ENCODE measurements at places on chromosomes 1 and 21.

GRCh38 chr1:3965693-3966092 is 65.6 kb upstream of the C1orf174 start:
- no peak for DNase-seq

DNA sequence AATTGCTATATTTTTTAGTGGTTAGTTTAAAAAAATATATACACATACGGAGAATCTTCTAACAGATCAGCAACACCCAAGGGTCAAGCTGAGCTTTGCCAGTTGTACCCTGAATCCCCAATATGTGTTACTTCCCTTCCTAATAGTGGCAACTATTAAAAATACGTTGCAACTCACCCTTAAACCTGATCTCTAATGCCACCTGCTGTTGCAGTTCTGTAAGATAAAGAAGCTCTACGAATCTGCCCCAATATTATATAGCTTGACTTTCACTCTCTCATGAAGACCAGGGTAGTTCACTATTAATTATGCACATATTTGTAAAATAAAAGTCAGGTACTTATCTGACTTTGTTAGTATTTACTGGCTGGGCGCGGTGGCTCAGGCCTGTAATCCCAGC is 58.4 kb downstream of the ASH1L start:
- no peak for DNase-seq

DNA sequence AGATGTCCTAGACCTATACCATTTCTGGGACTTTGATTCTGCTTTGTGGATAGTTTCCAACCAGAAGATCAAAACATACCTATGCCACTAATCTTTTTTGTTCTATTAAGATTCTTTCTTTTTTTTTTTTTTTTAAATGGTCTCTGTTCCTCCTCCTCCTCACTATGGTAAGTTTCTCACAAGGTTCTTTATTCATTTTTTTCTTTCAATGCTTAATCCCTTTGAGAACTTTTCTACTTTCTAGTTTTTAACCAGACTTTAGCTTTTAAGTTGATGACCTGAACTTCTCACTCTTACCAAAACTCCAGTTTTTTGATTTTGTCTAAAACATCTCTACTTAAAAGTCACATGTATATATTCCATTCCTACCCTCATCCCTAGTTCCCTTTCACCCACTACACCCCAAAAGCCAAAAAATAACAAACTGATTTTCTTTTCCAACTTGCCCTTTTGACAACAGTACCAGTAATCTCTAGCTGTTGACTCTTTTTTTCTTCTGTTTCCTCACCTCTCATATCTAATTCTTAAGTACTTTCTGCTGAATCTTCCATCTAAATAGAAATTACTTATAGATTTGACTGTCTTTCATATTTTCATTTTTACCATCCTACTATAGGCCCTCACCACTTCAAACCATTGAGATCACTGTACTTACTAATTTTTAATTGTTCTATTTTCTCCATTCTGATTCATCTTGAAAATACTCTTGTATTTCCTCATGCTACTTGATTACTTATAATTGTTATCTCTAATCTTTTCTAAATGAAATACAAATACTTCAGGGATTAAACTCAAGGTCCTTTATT is 6.1 kb downstream of the CEPT1 start:
- no peak for DNase-seq

DNA sequence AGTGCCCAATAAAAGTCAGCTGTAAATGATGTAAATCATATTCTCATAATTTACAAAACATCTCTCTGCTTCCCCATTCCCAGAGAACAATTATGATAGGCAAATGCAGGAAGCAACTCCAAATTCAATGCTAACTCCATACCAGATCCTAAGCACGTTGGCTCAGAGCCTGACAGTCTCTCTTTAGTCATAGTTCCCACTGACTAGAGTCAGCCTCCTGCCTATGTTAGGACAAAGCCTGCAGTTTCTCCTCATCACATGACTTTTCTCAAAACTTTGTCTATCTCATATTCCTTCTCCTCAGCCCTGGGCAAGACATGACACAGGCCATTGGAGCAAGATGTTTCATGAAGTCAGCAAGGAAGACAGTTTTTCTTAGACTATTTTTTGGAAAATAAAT is 101.5 kb upstream of the COL24A1 start:
- no peak for DNase-seq

DNA sequence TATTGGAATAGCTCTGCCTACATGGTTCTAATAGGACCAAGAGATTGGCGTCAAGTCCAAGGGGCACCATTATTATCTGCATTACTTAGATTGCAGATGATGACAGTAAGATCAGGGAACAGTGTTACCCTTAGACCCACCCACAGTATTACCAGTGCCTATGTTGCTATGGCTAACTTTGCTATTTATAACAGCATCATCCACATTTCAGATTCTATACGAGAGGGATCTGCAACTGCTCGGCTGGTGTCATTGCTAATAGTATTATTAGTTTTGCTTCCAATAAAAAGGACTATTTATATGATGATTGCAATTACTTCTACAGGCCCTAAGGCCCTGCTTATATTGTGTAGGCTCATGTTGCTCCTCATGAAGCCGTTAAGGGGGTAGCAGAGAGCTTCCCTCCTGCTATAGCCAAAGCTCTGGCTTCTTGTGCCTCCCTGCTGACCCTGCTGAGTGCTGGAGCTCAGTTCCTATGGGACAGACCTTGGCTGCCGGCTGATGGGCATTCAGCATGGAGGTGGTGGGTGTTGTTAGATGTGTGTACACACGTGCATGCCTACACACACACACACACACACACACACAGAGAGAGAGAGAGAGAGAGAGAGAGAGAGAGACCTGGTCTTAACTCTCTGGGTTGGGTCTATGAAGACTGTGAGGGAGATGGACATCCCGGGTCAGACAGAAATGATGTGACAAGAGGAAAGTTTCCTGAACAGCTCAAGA is 1.3 kb downstream of the BCAN start:
- no peak for DNase-seq

GRCh38 chr1:227884370-227885134 is 63.2 kb downstream of the WNT9A start:
- DNase-seq, result no peak

DNA sequence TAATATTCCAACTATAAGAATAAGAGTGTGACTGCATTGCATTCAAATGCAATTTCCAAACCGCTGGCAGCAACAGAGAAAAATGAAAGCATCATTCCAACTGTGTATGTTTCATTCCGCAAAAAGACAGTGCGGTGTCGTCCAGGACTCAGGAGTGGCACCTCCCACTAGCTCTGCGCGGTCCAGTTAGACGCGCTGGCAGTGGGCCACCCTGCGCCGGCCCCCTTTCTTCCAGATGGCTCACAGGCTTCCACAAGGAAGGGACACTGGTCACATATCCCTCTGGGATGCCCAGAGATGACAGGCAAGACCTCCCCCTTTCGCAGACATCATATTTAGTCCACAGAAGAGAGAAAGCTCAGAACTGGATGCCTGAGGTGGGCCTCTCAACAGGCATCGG is 11.9 kb downstream of the WRAP73 start:
- DNase-seq, result no peak

DNA sequence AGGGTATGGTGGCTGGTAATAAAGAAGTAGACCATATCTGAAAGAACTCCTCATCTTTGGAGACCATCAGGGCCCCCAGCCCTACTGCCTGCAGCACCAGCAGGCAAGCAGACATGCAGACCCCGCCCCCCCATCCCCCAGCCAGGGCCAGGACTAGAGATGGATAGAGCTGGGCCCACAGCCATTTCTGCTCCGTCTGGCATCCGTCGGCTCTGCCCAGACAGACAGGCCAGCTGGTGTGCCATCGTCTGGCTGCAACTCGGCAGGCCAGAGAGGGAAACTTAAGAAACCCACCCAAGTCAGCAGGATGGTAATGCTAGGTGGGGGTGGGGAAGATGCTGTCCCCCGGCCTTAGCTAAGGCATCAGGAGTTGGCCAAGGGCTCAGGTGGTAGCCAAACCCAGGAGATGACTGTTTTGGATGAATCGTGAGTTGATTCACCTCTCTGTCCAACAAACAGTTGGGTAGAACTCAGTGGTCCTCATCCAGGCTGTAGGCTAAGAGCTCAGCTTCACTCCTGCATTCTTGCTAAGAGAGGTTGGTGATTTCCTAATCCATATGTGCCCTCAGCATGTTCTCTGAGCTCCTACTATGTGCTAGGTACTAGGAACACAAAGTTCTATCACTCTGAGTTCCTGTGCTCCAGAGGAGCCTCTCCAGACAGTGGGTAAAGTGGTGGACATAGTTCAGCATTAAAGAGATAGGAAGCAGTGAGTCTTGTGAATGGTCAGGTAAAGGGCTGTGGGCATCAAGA is 23.2 kb upstream of the TMEM222 start:
- no peak for DNase-seq

DNA sequence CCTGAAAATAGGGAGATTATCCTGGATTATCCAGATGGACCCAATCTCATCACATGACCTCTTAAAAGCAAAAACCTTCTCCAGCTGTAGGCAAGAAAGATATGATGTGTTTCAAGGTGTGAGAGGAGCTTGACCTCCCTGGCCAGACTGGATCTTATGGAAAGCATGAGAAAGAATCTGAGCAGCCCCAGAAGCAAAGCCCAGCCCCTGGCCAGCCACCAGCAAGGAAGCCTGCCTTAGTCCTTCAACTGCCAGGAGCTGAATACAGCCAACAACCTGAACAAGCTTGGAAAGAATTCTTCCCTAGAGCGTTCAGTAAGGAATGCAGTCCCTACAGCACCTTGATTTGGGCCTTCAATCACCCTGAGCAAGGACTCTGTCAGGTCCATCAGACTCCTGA is 375.0 kb upstream of the CHRM3 start:
- DNase-seq, result no peak

DNA sequence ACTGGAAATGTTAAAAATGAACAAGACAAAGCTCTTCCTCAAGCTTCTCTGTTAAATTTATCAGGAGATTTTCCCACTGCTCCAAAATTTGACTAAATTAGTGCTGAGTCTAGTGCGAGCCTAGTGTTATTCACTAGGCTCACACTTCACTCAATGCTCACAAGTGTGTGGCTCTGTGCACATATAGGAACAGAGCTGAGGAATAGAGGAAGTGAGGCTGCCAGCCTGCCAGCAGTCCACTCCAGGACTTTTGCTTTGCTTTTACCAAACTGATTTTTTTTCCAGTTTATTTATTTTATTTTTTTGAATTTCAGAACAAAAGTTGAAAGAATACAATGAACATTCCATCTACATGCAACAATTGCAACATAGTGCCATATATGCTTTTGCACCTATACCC is 87.2 kb downstream of the VAV3 start:
- no peak for DNase-seq

DNA sequence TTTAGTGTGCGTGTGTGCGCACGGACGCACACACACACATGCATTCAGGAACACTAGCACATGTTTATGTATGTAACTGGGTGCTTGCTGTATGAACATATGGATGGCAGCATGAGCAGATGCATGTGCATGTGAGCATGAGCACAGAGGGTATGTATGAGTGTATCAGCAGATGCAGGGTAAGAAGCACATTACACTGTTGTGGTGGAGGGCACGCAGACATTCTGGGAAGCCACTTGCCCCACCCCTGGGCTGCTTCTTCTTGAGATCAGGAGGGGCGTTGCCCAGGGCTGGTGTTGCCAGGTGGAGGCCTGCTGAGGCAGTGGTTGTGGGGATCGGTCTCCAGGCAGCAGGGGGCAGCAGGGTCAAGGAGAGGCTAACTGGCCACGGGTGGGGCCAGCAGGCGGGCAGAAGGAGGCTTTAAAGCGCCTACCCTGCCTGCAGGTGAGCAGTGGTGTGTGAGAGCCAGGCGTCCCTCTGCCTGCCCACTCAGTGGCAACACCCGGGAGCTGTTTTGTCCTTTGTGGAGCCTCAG is 3.9 kb upstream of the P3R3URF start:
- no peak for DNase-seq

DNA sequence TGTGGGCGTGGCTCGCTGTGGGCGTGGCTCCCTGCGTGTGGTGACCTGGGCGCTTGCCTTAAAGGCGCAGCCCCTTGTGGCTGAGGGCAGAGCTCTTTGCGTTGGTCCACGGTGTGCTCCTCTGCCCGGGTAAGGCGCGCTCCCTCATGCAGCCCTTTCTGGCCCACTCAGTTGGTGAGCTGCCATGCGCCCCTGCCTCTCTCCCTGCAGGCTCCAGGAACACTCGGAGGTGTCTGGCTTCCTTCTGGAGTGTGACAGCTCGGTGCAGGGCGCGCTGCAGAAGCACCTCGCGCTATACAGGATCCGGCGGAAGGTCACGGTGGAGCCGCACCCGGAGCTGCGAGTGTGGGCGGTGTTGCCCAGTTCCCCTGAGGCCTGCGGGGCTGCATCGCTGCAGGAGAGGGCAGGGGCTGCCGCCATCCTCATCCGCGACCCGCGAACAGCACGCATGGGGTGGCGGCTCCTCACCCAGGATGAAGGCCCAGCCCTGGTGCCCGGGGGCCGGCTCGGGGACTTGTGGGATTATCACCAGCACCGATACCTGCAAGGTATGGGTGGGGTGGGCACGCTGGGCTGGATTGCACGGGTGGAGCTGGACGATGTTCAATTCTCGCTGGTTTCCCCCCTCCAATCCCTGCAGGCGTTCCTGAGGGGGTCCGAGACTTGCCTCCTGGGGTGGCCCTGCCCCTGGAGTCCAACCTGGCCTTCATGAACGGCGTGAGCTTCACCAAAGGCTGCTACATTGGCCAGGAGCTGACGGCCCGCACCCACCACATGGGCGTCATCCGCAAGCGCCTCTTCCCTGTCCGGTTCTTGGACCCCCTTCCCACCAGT is 9.1 kb downstream of the IBA57 start:
- no peak for DNase-seq

- DNase-seq, result no peak
These were observed 84.6 kb downstream of the SYT2 start for GRCh38 chr1:202625416-202626360.

GRCh38 chr1:11447903-11448302 is 31.1 kb upstream of the DISP3 start:
- no peak for DNase-seq

DNA sequence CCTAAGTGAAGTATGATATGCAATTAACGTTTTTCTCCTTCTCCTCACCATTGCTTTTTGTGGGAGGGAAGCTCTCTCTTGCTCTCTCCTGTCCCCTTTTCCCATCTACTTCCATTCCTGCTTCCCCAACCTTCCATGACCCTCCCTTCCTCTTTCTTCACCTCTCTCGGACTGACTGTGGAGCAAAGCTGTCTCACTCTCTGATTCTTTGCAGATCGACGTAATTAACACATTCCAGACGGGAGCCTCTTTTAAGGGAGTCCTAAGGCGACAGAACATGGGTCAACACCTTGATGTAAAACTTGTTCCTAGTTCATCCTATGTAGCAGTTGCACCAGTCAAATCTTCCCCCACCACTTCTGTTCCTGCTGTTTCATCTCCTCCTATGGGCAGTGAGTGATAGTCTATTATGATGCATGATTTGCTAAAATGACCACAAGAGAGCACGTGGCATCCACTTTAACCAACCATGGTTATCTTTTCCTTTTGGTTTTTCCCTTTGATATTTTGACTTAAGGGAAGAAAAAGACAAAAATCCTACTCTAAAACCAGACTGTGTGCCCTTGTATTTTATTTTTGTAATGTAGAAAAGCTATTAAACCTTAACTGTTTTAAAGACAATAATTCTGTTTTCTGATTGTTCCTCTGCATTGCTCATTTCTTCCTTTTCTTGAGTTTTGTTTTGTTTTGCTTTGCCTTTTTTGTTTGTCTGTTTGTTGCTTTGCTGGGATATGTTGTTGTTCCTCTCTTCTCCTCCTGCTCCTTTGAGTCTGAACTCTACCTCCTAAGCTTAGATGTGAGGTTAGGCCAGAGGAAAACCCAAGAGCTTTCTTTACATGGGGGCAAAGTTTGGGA is 31.7 kb upstream of the LAX1 start:
- no peak for DNase-seq
